ENCODE measurements at places on chromosomes 11 and 22.

DNA sequence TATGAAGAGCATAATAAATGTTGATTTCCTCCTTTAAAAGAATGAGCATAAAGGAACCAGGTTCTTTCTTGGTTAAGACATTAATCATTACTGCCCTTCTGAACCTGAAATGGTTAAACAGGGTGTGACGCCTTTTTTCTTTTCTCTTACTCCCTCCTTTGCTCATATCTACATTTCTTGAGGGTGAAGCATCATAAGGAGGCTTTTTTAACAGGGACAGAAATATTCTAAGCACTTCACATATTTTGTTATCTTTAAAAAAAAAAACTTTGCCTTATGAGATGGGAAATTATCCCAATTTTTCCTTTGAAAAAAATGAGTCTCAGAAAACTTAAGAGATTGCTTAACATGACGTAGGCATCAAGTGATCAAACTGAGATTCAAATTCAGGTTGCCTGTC, 1036.3 kb upstream of the TENM4 start:
- DNase-seq: no peak

DNA sequence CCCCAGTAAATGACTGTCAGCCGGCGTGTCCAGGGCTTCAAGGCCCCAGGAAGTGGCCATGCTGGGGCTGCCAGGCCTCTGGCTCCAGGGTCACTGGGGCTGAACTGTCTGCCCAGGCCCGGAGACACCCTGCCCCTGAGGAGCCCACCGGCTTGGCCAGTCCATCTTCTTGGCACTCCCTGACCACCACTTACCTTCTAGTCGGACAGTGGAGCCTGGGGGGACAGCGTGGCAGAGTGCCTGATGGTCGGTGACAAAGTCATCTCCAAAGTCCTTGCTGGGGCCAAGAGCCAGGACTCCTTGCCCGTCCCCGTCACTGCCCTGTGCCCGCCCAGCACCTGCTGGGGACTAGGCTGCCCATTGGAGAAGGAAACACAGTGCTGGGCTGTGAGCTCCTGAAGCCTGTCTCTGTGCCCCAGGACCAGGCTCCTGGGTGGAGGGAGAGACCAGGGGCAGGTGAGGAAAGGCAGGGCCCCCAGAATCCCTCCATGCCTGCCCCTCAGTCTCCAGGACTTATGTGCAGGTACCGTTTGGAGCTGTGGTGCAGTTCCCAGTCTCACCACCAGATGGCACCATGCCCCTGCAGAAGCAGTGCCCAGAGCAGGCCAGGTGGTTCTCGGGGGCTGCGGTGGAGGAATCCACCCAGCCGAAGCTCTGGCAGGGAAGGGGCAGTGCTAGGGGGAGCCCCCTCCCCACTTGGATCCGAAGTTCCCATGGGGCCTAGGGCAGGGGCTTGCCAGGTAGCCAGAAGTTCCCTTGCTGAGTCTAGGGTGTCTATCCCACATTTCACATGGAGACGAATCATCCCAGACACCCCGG, 6.0 kb upstream of the CCDC188 start:
- DNase-seq: no peak

- DNase-seq: no peak
Measured at GRCh38 chr11:125094731-125095130, 16.7 kb downstream of the TMEM218 start.

DNA sequence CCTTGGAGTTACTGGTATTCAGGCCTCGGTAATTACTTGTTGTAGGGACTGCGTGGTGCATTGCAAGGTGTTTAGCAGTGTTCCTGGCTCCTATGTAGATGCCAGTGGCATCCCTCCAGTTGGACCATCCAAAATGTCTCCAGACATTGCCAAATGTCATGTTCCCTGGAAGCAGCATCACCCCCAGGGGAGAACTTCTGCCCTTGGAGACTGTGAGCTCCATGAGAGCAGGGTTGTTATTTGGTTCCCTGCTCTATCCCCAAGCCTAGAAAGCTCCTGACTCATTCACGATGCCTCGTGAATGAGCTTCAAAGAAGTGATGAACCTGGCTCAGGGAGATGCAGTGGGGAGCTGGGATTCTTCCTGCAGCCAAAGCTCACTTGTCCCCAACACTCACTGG, 4.8 kb upstream of the CD248 start:
- DNase-seq: no peak

DNA sequence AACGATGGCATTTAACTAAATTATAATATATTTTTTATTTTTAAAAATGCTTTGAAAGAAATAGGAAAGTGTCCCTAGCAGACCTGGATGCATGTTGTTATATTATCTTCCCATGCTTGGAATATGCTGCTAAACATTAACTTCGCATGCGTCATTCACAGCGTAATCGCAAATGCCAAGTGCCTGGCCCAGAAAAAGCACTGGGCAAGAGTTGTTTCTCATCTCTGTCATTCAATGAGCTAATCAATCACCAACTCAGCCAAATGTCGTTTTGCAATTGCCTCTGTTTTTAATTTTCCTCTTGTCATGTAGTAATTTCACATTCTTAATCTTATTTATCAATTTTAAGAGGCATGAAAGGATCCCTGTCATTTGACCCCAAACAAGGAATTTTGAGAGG, 1421.9 kb downstream of the BRD1 start:
- DNase-seq: no peak

DNA sequence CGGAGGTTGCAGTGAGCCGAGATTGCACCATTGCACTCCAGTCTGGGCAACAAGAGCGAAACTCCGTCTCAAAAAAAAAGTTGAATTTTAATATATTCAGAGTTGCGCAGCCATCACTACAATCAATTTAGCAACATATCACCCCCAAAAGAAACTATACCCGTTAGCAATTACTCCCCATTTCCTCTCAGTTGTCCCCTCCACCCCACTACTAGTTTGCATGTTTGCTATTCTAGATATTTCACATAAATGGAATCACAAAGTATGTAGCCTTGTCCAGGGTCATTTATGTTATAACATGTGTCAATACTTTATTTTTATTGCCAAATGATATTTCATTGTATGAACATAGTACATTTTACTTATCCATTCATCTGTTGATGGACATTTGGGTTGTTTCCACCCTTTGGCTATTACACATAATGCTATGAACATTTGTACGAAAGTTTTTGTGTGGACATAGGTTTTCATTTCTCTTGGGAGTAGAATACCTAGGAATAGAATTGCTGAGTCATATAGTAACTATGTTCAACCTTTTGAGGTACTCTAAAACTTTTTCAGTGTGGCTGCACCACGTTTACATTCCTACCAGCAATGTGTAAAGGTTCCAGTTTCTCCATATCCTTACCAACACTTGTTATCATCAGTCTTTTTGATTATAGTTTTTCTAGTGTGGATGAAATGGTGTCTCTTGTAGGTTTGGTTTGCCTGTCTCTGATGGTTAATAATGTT, 2.2 kb downstream of the ZNF143 start:
- no peak for DNase-seq

- no peak for DNase-seq
Measured at GRCh38 chr11:76808996-76809395, 25.8 kb downstream of the TSKU start.

Data from glomerular endothelial cell (primary cell).